ENCODE measurements at places on chromosomes 3 and 15.

DNA sequence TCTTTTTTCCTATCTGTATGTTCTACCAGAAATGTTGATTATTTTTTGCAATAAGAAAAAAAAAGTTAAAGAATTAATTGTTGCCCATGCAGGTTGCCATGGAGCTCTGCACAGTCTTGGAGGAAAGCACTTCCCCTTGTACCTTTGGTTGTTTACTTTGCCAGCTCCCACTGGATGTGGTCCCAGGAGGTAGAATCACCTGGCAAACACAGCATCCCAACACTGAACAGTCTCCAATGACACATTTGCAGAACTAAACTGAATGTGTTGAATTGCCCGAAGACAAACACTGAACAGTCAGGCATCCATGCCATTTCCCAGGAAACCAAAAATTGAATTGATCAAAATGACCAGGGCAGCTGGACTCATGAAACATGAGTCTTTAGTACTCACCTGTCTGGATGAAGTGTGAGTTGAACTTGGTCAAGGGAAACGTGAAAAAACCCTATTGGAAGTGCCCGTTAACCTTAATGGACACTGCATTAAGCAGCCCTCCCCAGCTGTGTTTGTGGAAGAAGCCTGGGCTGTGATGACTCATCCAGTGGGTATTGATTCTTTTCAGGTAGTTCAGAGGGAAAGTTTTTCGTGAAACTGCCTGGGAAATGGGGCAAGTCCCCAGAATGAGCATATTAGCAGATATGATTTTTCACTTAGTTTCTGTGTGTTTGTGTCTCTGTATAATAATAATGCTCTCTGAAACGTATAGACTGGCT, 284.7 kb upstream of the STT3B start:
- DNase-seq: no peak

DNA sequence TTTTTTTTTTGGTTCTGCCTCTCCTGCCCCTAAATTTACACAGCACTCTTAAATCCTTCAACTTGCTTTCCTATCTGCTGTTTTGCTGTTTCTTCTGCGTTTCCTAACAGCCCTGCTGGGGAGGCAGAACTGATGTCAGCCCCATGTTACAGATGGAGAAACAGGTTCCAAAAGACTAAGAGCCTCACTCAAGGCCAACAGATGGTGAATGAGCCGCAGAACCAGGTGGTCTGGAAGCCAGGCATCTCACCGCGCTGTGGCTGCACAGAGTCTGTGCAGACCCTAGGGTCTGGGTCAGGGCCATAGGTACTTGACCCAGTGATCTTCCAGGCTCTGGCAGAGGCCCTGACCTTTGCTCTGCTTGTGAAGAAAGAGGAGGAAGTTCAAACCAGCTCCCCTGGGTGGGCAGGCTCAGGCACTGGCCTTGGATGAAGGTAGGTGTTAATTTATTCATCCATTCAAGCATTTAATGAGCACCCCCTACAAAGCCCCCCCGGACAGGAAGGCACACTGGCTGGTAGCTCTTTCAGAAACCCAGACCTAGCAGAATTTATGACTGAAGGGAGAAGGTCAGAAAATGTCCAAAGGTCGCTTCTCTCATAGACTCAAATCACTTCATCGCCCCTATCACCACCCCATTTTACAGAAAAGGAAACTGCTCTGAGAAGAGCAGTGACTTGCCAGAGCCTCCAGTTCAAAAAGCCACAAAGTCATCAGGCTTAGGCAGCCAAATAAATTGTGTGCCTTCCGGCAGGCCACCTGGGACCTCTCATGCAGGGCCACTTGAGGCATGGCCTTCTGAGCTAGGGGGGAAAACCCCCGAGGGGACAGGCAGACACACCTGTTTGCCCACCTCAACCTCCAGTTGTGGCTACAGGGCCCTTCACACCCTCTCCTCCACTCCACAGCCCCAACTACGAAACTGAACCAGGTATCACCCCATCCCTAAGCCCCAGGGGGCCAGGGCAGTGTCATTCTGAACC, 2.7 kb downstream of the CHDH start:
- DNase-seq: no peak

GRCh38 chr3:178367817-178368617, 168.2 kb upstream of the KCNMB2 start:
- no peak for DNase-seq

- DNase-seq: no peak
Observed at GRCh38 chr3:75048650-75049049, 434.2 kb upstream of the CNTN3 start.

- DNase-seq: peak; percentile 63
Observed at GRCh38 chr15:81410318-81410753, 36.3 kb upstream of the TMC3 start.

- DNase-seq: peak; percentile 37
Observed at GRCh38 chr15:69451951-69452691, 497 bp upstream of the RPLP1 start.

DNA sequence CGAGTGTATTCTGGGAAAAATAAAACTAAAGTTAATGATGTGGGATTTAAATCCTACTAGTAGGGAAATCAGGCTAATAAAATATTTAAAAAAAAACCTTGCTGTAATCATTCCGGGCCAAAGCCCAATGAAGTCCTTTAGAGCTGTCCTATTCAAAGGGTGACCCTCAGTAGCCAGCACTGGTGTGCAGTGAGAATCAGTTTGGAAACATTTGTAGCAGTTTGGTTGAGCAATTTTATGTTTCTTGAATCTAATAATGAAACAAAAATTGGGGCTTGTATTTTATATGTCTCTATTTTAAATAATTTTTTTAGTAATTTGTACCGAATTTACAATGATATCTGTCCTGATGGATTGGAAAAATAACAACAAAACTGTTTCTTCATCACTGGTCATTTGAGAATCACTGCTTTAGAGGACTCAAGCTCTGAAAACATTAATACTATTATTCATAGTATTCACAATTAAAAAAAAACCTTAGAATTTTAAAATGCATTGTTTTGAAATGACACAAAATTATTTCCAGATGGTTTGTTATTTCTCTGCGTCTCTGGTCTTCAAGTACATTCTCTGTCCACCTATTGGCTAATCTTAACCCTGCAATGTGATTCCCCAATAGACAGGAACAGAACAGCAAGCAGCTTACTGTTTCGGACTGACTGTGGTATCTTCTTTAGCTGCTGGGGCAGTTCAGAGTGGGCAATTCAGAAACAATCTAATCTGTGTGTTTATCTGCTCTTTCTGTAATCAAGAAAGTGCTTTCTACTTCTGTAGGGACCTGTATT, 71.2 kb downstream of the OTOL1 start:
- no peak for DNase-seq

DNA sequence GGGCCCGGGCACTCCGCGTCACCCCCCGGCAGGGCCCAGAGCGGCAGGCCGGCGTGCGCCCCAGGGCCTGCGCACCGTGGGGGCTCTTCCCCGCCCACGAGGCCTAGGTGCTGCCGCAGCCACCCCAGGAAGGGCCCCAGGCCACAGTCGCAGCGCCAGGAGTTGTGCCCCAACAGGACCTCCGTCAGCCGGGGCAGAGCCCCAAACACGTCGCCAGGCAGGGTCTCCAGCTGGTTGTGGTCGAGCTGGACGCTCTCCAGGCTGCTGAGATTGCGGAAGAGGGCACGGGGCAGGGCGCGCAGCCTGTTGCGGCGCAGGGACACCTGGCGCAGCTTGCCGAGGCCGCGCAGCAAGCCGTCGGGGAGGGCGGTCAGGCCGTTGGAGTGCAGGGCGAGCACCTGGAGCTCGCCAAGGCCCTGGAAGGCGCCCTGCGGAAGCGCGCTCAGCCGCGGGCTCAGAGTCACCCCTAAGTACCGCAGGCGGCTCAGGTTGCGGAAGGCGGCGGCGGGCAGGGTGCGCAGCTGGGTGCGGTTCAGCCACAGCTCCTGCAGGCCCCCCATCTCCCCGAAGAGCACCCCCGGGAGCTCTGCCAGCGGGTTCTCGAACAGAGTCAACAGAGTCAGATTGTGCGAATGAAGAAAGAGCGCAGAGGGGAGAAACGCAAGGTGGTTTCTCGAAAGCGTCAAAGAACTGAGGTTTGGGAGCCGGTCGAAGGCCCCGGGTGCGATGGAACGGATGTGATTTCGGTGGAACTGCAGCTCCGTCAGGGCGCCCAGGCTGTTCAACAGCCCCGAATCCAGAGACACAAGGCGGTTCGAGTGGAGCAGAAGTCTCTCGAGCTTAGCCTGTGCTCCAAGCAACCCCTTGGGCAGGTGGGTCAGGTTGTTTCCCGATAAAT, 2.0 kb downstream of the GP5 start:
- no peak for DNase-seq

DNA sequence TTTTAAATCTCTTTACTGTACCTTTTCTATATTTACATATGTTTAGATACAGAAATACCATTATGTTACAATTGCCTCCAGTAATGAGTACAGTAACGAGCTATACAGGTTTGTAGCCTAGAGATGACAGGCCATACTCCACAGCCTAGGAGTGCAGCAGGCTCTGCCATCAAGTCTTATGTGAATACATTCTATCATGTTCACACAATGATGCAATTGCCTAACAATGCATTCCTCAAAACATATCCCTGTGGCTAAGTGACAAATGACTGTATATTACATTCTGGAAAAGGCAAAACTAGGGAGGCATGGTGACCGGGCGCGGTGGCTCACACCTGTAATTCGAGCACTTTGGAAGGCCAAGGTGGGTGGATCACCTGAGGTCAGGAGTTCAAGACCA, 192.4 kb upstream of the IGF1R start:
- no peak for DNase-seq

GRCh38 chr3:197024881-197025735, 4.5 kb downstream of the MELTF start:
- DNase-seq: no peak

DNA sequence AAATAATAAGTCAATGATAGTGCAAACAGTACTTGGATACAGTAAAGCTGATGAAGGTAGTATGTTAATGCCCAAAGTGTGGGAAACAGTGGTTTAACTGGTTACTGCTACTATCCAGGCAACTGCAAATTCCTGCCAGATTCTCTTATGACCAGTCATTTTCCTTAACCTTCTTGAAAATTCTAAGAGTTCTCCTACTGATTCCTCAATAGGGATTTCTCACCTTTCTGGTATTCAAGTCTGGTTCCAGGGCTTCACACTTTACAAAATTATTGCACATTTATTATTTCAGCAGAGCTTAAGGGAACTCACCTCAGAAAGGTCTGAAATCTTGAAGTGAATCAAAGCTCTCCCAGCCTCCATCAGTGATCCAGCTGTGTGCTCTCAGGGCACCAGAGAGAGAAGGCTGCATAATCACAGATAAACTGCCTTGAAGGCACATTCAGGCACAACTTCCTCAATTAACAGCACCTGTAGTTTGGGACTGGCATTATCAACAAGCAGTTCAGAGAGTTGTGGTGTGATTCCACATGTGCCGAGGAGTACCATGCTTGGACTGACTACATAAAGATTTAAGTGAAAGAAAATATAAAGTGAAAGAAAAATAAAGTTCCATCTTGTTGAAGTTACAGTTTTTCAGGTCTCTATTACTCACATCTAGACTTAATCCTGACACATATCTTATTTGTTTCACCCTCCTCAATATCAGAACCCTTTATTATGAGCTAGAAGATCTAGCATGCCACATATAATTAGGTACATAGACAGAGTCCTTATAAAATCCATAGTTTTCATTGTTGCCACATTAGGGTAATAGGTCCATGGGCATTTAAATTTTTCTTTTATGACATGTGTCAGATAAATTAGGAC, 59.5 kb upstream of the TIPARP start:
- no peak for DNase-seq

- DNase-seq: no peak
Observed at GRCh38 chr3:109045271-109046040, 72.5 kb downstream of the MORC1 start.

DNA sequence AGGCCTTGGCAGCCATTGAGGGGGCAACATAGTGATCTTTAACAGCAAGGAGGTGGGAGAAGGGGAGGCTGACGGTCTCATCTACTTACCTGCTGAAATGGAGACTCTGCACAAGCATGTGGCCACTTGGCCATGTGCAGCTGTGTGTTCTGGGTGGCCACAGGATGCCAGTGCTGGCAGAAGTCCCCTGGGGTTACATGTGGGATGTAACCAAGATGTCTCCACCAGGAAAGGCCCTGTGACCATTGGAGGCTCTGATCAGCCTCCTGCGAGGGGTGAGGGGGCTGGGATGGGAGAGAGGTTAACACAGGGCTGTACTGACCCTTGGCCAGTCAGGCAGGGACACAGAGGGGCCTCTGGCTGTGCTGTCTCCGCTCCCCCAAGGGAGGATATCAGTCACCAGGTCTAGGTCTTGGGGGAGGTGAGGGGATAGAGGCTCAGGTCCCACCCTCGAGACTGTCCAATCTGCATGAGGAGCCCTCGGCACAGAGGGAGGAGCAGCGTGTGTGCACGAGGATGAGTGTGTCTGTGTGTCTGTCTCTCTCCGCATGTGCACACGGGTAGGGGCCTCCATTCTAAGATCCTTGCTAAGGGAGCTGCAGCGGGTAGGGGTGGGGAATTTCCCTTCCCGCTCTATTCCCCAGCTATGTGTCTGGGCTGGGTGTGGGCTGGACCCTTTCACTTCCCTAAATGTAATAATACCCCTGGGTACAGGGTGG, 19.5 kb downstream of the PRKCD start:
- no peak for DNase-seq

GRCh38 chr15:46304321-46304720, 669.5 kb downstream of the SQOR start:
- DNase-seq: peak; percentile 3

DNA sequence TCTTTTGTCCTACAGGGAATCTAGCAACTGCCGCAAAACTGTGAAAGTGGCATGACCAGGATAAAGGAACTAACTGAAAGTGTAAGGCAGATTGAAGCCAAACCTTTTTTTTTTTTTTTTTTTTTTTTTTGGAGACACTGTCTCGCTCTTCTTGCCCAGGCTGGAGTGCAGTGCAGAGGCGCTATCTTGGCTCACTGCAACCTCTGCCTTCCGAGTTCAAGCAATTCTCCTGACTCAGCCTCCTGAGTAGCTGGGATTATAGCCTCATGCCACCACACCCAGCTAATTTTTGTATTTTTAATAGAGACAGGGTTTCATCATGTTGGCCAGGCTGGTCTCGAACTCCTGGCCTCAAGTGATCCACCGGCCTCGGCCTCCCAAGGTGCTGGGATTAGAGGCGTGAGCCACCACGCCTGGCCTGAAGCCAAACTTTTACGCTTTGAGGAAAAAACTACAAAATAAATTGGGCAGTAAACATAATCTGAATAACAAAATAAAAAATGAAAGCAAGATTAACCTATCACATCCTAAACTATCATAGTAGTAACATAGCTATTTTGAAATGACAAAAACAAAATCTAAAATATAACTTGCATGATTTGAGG, 9.7 kb downstream of the SLTM start:
- DNase-seq: no peak

- no peak for DNase-seq
Observed at GRCh38 chr3:25002052-25002451, 426.0 kb upstream of the RARB start.

GRCh38 chr15:30791239-30792175, 112.2 kb upstream of the FAN1 start:
- DNase-seq: no peak
